ENCODE measurements at places on chromosomes 4 and X. TPM values are rescaled to one million over a fixed set of nuclear protein-coding genes. Genes with fewer than 3 reads are reported as not detected.

DNA sequence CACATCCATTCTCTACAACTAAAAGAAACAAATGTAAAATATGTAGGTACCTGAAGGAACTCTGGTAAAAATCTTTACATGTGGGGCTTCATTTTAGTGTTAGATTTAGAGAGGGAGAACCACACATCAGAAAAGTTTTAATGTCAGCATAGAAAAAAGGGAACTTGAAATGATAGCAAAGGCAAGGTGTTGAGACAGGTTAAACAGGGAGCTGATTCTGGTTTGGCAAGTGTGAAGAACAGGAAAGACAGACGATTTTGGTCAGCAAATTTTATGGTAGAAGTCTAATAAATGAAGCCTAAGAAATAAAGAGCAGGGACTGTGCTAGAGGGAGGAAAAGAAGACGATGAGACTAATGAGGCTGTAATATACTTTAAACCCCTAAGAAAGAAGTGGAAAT lies 67.6 kb upstream of the COX18 start:
- H3K27ac ChIP-seq: no peak overlapping the region
- no peak overlapping the region for H3K4me3 ChIP-seq
- no peak for DNase-seq

DNA sequence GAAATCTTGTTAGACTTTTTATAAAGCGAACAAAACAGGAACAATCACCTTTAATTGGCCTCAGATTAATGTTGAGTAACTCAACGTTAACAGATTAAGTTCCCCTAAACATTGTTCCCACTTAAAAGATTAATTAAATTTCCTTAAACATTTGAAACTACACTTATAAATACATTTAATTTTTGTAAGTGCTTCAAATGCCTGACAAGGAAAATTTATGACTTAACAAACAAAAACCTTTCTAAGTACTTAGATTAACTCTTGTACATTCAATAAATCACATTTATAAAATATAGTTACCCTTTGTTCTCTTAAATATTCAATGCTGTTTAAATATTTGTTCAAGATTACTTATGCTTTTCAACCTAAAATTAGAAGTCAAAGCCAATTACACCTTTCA lies 39.4 kb upstream of the OCIAD2 start:
- H3K4me1 ChIP-seq: peaks cover 4% of the 10 kb centered on the region
- no peak for DNase-seq
- H3K36me3 ChIP-seq: no peaks in the 10 kb centered on the region
- no peaks in the 10 kb centered on the region for H3K27me3 ChIP-seq

Gene RNF128
- 17.5 TPM for total RNA-seq

Gene HSPA4L
- 8.0 TPM for total RNA-seq

Gene LRP2BP
- total RNA-seq: 0.27 TPM

GRCh38 chr4:155832664-155833063 lies 33.4 kb downstream of the ASIC5 start:
- DNase-seq: no peak
- no peaks in the 10 kb centered on the region for H3K4me1 ChIP-seq
- no peaks in the 10 kb centered on the region for H3K27me3 ChIP-seq

GRCh38 chr4:166324321-166324720 lies 451.3 kb downstream of the TLL1 start:
- H3K36me3 ChIP-seq: no peaks in the 10 kb centered on the region
- no peak overlapping the region for H3K27ac ChIP-seq
- no peak for DNase-seq
- H3K4me3 ChIP-seq: no peak overlapping the region
- H3K4me1 ChIP-seq: peaks cover 5% of the 10 kb centered on the region

All from astrocyte (in vitro differentiated cells and primary cell).